CD14-positive monocyte (primary cell): ENCODE measurements at places on chromosomes 4 and X.

DNA sequence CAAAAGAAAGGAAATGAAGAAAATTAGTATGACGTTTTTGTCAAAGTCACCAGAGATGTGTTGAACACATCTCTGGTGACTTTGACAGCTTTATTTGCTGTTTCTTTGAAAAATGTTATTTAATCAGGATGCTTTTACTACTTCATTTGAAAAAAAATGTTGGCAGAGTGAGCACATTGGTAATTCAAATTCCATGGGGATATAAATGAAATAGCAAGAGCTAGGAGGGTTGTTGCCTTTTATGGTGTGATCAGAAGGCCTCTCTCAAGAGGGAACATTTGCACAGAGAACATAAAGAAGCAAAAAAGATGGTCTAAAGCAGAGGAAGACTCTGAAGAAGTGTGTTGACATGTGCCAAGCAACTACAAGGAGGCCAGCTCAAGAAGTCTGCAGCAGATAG, 46.6 kb upstream of the CXCL8 start:
- DNase-seq: no peak

- no peak for DNase-seq
Measured at GRCh38 chr4:77913348-77913747, 50.7 kb downstream of the MRPL1 start.

DNA sequence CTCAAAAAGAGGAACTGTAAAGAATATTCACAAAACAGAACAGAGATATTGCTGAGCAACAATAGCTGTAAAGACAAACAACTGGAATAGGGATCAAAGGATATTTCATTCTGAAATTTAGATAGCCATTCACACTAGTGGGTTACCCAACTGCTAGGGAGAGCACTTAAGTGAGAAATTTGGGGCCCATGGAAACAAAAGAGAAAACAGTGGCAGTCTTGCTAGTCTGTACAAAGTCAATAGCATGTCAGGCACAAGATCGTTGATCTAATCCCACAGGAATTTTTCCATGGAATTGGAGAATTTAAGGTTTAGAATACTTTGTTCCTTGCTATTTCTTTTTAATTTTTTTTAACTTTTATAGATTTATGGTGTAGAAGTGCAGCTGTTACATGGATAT, 467.0 kb downstream of the PCDH18 start:
- no peak for DNase-seq

GRCh38 chr4:183621875-183622274, 37.1 kb downstream of the RWDD4 start:
- DNase-seq: peak; percentile 53

GRCh38 chrX:53239474-53239873, 14.5 kb upstream of the KDM5C start:
- no peak for DNase-seq

DNA sequence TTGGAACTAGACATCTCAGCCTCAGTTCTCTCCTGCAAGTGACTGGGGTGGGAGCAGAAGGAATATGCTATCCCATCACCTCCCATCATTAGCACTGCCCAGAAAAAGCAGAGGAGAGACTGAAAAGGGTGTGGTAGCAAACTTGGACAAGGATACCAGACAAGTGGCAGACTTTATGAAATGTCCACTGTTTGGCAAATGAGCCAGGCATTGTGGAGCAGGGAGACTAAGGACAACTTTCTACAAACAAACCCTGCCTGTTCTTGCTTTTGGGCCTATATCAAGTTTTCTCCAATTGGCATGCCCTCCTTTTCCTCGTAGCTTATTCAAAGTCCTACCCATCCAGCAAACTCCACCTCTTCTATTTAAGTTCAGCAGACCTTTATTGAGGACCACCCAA, 41.6 kb downstream of the ZCCHC12 start:
- no peak for DNase-seq

GRCh38 chrX:40148385-40149285, 50.9 kb upstream of the BCOR start:
- no peak for DNase-seq

DNA sequence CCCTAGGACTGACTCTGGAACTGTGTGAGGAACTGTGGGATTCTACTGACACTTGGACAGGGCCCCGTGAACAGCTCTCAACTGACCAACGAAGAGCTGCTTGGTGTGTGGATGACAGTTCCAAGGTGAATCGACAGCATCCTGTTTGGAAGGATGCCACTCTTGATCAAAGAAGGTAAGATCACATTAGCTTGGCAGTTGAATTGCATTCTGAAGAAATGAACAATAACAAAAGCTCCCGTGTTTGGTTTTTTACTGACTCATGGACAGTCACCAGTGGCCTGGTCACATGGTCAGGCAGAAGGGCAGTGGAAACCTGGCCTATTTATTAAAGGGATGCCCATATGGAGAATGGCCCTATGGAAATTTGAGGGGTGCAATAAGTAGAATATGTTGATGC, 33.1 kb upstream of the GPR34 start:
- DNase-seq: no peak

- DNase-seq: no peak
Measured at GRCh38 chr4:111847296-111848008, 297.8 kb upstream of the FAM241A start.

DNA sequence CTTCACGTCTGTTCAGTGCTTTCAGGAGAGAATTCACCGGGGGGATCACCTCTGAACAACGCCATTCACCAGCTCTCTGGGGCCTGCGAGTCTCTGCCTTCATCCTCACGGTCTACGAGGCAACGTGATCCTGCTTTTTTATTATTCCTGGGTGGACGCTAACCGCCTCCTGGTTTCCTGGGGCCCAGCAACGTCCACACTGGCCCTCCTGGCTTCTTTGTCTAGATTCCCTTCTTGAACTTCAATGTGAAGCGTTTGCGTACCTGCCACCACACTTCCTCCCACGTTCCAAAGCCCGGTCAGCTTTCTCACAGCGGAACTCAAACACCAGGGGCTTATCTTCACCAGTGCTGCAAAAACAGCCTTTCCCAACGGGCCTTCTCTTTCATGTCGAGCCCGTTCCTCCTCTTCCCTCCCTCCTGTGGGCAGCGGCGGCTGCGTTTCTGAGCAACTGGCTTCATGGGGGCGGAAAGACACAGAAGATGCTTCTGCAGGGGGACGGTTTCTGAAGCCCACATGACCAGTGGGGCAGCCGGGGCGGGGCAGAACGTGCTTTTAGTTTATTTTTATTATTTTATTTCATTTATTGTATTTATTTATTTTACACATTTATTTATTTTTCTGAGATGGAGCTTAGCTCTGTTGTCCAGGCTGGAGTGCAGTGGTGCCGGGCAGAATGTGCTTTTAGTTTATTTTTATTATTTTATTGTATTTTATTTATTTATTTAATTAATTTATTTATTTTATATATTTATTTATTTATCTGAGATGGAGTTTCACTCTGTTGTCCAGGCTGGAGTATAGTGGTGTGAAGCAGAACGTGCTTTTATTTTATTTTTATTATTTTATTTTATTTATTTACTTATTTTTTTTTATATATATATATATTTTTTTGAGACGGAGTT, 64.6 kb downstream of the CRLF2 start:
- no peak for DNase-seq

- no peak for DNase-seq
Measured at GRCh38 chr4:163087805-163088204, 78.9 kb downstream of the NAF1 start.

DNA sequence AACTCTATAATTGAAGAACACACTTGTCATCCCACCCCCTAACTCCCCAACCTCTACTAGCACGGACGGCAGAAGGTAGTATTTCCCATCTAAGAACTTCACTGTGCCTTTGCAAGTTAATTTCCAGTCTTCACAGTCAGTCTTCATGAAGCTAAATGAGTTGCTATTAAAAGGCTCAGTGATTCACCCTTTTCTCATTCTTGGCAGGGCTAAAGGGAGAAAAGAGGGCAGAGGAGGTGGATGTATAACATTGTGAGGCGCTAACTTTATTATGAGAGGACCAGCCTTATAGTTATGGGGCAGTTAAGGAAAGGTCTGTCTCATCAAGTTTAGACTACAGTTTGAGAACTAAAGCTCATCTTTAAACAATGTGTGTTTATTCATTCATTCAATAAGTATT, 161.0 kb upstream of the S100G start:
- DNase-seq: no peak

DNA sequence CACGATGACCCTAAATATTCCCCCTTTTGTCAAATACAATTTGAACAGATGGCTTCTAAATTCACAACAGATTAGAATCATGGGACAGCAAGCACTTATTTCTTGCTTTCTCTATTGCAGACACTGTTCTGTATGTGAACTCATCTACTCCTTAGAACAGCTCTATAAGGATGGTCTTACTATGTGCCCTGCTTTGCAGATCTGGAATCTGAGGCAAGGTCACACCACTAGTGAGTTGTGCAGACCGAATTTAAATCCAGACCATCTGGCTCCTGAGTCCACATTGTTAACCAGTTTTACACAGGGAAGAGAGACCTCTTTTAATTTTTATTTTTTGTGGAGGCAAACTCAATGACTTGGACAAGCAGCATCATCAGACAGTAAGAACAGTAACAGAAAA, 50.2 kb downstream of the GPRIN3 start:
- no peak for DNase-seq

- no peak for DNase-seq
Measured at GRCh38 chr4:844752-845232, 18.9 kb upstream of the CPLX1 start.

DNA sequence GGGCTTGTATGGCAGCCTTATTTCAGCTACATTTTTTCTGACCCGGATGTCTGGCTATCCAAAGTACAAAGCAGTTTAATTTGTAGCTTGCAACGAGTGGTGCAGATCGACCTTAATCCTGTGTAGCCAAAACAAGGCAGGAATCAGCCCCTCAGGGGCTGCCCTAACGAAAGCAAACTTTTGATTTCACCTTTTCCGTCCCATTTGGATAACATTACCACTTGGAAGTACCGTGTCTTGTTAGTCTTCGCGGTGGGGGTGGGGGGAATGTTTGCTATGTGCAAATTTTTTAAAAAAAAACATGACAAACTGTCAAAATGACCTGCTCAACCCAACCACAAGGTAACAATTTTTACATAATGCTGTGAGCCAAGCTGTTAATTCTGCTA, 766 bp upstream of the DNAJB14 start:
- DNase-seq: no peak

DNA sequence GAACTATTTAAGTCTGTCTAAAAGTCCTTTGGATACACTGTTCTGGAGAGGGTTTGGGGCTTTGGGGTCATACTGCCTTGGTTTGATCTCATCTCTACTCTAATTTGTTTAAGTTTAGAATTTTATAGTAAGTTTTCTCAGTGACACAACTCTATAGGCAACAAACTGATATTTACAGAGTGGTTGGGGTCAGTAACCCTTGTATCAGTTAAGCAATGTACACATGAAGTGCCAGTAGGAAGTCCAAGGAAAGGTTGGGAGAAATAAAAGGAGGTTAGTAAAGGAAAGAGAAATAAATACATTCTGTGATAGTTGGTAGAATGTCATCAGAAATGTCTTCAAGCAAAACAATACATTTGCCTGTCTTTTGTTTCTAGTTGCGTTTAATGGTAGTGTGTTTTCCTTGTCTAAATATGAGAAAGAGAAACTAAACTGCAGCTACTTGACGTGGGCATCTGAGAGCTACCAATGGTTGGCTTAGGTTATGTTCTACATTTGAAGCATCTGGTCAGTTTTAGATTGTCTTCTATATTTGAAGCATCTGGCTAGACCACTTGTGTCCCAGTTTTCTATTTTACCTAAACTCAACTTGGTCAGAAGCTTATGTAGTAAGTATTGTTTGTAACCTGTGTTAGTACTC, 6.9 kb downstream of the ATP7A start:
- no peak for DNase-seq

GRCh38 chr4:2276581-2277325, 14.8 kb upstream of the MXD4 start:
- DNase-seq: no peak

- no peak for DNase-seq
Measured at GRCh38 chr4:22471419-22471818, 44.4 kb downstream of the ADGRA3 start.

DNA sequence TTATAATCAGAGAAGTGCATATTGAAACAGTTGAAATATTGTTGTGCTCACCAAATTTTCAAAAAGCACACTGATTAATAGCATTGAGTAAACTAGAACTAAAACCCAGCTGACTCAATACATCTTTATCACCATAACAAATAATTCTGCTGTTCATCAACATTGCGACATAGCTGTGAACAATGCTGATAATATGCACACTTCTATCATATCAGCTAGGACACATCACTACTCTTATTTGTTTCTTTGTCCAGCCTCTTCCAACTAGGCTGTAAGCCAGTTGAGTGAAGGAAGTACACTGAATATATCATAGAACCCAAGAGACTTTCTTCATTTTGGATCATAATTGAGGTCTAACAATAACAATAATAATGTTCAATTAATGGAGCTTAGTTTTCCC, 349.7 kb downstream of the IQCM start:
- no peak for DNase-seq

DNA sequence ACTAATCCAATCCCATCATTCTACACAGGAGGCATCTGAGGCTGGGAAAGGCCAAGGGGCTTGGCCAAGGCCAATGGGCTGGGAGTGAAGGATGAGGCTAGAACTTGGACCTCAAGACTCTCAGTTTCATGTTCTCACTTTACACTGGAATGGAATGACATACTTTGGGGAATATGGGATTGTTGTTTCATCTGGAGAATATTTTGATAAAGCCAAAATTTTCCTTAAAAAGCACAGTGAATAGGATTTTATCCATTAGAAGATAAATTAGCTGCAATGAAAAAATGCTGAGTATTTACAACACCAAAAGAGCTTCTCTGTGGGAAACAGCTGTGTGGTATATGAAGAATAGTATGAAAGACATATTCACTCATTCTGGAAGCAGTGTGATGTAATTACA, 29.3 kb downstream of the SMIM20 start:
- no peak for DNase-seq

DNA sequence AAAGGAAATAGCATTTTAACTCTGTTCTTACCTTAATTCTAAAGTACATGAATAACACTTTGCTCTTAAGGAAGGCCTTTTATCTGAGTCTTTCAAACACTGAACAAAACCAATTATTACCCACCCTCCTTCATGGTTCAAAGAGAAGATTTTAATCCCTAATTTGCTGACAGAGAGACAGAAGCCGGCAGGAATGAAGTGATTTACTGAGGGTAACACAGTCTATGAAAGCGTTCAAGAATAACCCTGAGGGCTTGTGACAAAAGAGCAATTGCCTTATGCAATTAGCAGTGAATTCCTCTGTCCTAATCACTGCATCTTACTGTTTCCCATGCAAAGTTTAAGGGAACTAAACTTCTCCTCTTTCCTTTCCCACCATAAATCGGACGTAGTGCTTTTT, 144.1 kb downstream of the PACRGL start:
- no peak for DNase-seq

GRCh38 chr4:26151615-26152014, 169.2 kb upstream of the RBPJ start:
- no peak for DNase-seq

DNA sequence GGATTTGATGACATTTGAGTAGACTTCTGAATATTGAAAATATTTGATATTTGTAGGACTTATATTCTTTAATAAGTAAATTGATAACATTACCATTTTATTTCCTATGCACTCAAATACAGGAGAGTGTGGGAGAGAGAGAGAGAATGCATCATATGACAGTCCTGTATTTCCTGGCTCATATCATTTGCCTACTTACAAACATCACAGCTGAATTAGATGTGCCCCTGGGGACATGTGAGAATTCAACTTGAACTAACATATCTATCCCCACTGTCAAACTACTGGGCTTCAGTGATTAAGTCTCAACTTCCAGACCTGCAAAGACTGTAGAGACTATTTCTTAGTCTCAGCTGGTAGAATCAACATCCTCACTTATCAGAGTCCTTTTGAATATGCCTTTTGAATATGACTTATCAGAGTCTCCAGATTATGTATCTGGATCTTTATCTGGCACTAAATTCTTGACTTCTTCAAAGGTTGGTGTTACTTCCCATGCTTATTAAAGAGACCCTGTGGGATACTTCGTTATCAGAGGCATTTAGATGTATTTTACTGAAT, 75.5 kb downstream of the PABPC4L start:
- DNase-seq: no peak
